CD8-positive, alpha-beta memory T cell (primary cell): ENCODE measurements at places on chromosomes 3 and 15.

GRCh38 chr15:53203454-53203853 is 413.3 kb upstream of the ONECUT1 start:
- no peaks in the 10 kb centered on the region for H3K27me3 ChIP-seq
- no peaks in the 10 kb centered on the region for H3K4me1 ChIP-seq
- no peaks in the 10 kb centered on the region for H3K36me3 ChIP-seq
- DNase-seq = no peak
- no peak overlapping the region for H3K27ac ChIP-seq

- no peaks in the 10 kb centered on the region for H3K27me3 ChIP-seq
- no peaks in the 10 kb centered on the region for H3K36me3 ChIP-seq
- no peaks in the 10 kb centered on the region for H3K4me1 ChIP-seq
- DNase-seq = no peak
- no peak overlapping the region for H3K27ac ChIP-seq
- no peak overlapping the region for H3K4me3 ChIP-seq
Measured at GRCh38 chr3:56357266-56357665, 111.0 kb downstream of the ERC2 start.

DNA sequence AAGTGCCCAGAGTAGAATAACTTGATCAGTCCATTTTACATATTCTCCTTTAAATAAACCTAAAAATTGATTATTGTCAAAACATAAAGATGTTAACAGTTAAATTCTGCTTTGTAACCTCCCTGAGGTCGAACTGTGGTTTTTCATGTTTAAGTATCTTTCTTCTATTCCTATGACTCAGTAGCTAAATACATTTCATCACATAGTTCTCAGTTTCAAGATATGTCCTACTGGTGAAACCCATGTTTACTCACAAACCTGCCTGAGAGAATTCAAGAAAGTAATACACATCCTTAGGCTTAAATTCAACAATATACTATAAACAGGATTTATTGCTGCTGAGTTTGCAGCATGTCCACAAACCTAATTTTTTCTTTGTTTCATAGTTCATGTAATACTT is 692.9 kb downstream of the ZPLD1 start:
- no peaks in the 10 kb centered on the region for H3K27me3 ChIP-seq
- no peaks in the 10 kb centered on the region for H3K4me1 ChIP-seq
- no peak overlapping the region for H3K4me3 ChIP-seq
- no peak overlapping the region for H3K27ac ChIP-seq

DNA sequence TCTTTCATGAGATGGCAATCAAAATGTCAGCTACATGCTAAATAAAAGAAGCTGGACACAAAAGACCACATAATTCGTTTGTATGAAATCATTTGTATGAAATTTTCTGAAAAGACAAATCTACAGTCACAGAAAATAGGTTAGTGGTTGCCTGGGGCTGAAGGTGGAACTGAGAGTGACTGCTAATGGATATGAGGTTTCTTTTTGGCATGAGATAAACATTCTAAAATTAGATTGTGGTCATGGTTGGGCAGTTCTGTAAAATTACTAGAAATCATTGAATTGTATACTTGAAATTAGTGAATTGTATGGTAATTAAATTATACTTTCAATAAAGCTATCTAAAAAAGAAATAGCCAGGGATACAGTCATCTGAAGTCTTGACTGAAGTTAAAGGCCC is 2.7 kb upstream of the DMXL2 start:
- H3K36me3 ChIP-seq = no peaks in the 10 kb centered on the region
- peaks cover 7% of the 10 kb centered on the region for H3K4me1 ChIP-seq
- no peak overlapping the region for H3K27ac ChIP-seq
- no peaks in the 10 kb centered on the region for H3K27me3 ChIP-seq

GRCh38 chr3:185549651-185550111 is 2.7 kb downstream of the LIPH start:
- DNase-seq = no peak
- H3K4me3 ChIP-seq = no peak overlapping the region
- no peak overlapping the region for H3K27ac ChIP-seq
- no peaks in the 10 kb centered on the region for H3K4me1 ChIP-seq

- no peaks in the 10 kb centered on the region for H3K4me1 ChIP-seq
- no peak overlapping the region for H3K27ac ChIP-seq
- H3K4me3 ChIP-seq = no peak overlapping the region
- H3K36me3 ChIP-seq = no peaks in the 10 kb centered on the region
- peaks cover 6% of the 10 kb centered on the region for H3K27me3 ChIP-seq
Measured at GRCh38 chr3:23740517-23740965, 65.2 kb upstream of the UBE2E1 start.

GRCh38 chr15:29689287-29689986 is 132.8 kb downstream of the TJP1 start:
- no peaks in the 10 kb centered on the region for H3K36me3 ChIP-seq
- H3K4me3 ChIP-seq = no peak overlapping the region
- no peaks in the 10 kb centered on the region for H3K27me3 ChIP-seq
- H3K27ac ChIP-seq = no peak overlapping the region
- DNase-seq = no peak

DNA sequence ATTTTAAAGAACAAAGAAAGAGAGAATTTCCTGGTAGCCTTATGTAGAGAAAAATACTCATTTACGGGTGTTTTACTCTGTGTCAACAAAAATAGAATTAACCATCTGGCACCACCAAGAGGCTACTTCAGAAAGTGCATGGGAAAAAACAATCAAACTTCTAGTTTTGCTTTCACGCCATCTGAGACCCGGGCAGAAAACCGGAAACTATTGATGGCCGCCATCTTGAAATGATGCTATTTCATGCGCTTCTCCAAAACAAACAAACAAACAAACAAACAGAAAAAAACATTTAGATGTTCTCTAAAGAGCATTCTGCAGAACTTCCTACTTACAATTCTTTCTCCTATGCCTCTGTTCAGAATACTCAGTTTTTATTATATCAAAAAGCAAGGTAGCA is 49.4 kb upstream of the SYNPR start:
- no peak overlapping the region for H3K27ac ChIP-seq
- no peaks in the 10 kb centered on the region for H3K27me3 ChIP-seq
- H3K4me3 ChIP-seq = no peak overlapping the region
- no peak for DNase-seq
